CD8-positive, alpha-beta memory T cell (primary cell): ENCODE measurements at places on chromosomes 2 and 18. TPM values are rescaled to one million over a fixed set of nuclear protein-coding genes. Genes with fewer than 3 reads are reported as not detected.

GRCh38 chr18:31920277-31920676 lies 22.7 kb downstream of the TRAPPC8 start:
- no peaks in the 10 kb centered on the region for H3K27me3 ChIP-seq
- no peaks in the 10 kb centered on the region for H3K4me1 ChIP-seq
- H3K36me3 ChIP-seq, result peaks cover 10% of the 10 kb centered on the region
- DNase-seq, result no peak
- H3K27ac ChIP-seq, result no peak overlapping the region

DNA sequence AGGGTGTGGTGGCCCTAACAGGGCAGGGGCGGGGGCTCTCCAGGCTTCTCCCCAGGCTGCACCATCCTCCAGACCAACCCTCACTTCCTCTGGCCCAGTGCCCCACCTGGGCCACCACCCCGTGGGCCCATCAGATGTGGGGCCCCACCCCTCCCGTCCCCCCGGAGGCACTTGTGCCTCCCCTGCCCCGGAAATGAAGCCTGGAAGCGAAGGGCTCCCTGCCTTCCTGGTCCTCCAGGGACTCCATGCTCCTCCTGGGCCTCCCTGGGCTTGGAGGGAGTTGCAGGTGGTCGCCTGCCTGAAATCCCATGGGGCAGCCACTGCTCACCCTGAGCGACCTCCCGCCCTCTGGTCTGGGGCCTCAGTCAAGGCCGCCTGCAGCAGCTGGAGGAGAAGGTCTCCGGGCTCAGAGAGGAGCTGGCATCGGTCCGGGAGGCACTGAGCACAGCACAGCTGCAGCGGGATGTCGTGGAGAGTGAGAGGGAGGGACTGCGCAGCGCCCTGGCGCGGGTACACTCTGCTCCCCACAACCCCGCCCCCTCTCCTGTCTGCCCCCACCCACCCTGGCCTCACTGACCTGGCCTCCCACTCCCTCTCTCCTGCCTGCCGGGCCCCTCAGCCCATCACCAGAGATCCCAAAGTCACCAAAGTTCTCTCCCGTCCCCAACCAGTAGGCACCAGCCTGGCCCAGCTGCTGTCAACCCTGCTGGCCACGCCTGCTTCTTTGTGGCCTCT lies 28.0 kb downstream of the CROCC2 start:
- no peak for DNase-seq
- no peaks in the 10 kb centered on the region for H3K4me1 ChIP-seq
- no peak overlapping the region for H3K4me3 ChIP-seq
- H3K27me3 ChIP-seq, result no peaks in the 10 kb centered on the region
- no peaks in the 10 kb centered on the region for H3K36me3 ChIP-seq

DNA sequence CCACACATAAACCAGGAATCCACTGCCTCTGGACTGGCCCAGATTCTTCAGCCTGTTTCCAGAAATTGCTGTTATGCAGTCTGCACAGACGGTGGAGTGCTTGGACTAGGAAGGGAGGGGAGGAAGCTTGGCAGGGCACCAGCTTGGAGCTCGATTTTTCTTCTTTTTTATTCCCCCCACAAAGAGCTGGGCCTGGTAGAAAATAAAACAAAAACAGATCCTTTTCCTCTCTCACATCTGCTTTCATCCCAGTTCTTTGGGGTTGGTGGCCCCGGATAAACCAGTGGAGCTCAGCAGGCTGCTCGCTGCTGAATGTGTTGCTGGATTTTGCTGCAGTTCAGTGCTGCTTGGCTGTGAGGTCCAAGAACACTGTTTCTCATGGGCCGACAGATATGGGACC lies 16.0 kb downstream of the LRRTM1 start:
- H3K27me3 ChIP-seq, result no peaks in the 10 kb centered on the region
- no peak overlapping the region for H3K27ac ChIP-seq
- H3K36me3 ChIP-seq, result no peaks in the 10 kb centered on the region
- H3K4me1 ChIP-seq, result no peaks in the 10 kb centered on the region
- no peak overlapping the region for H3K4me3 ChIP-seq
- DNase-seq, result no peak

GRCh38 chr18:44659771-44660170 lies 20.9 kb upstream of the SETBP1 start:
- H3K4me3 ChIP-seq, result no peak overlapping the region
- H3K27ac ChIP-seq, result no peak overlapping the region
- no peaks in the 10 kb centered on the region for H3K27me3 ChIP-seq
- H3K4me1 ChIP-seq, result no peaks in the 10 kb centered on the region
- no peak for DNase-seq

The REG1B gene
- total RNA-seq, result not detected

The ATP6V1B1 gene
- total RNA-seq, result not detected

The CRYGC gene
- total RNA-seq, result not detected

DNA sequence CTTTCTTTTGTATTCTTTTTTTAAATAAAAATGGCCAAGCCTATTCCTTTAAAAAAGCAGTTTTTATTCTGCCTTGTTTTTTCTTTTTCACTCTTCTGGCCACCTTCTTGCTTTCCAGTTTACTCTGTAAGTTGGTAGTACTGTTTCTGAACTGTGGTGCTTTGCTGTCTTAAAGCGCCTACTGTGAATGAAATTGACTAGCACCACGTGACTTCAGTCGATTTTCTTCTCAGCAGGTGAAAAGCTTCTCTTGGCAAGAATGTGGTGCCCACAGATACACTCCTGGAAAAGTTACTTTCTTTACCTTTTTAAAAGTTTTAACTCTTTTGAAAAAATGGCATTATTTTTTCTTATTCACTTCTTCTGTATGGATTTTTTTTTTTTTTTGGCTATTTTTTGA lies 32.4 kb downstream of the DYNC1I2 start:
- H3K27me3 ChIP-seq, result no peaks in the 10 kb centered on the region
- H3K27ac ChIP-seq, result no peak overlapping the region
- H3K4me1 ChIP-seq, result no peaks in the 10 kb centered on the region
- no peak overlapping the region for H3K4me3 ChIP-seq
- H3K36me3 ChIP-seq, result peaks cover 6% of the 10 kb centered on the region
- no peak for DNase-seq

DNA sequence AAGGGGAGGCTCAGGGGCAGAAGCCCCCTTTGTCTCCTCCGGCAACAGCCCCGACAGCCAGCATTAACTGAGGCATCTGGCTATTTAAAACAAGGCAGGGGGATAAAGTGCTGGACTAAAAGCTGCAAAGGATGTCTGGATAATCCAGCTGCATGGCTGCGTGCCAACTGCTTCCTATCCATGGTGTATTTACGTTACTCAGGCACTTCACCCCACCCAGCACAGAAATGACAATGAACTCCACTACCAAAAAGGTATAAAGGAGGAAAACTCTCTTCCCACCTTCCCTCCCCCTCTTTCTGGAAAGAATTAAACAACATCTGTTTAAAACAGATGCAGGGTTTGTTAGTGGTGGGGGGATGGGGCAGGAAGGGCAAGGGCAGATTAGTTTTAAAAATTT lies 82.5 kb downstream of the SPRED2 start:
- H3K27ac ChIP-seq, result no peak overlapping the region
- H3K36me3 ChIP-seq, result no peaks in the 10 kb centered on the region
- no peaks in the 10 kb centered on the region for H3K27me3 ChIP-seq

- no peak overlapping the region for H3K4me3 ChIP-seq
- no peaks in the 10 kb centered on the region for H3K4me1 ChIP-seq
- H3K27ac ChIP-seq, result no peak overlapping the region
- H3K36me3 ChIP-seq, result no peaks in the 10 kb centered on the region
Observed at GRCh38 chr2:241179899-241180298, 8.6 kb upstream of the ANO7 start.

DNA sequence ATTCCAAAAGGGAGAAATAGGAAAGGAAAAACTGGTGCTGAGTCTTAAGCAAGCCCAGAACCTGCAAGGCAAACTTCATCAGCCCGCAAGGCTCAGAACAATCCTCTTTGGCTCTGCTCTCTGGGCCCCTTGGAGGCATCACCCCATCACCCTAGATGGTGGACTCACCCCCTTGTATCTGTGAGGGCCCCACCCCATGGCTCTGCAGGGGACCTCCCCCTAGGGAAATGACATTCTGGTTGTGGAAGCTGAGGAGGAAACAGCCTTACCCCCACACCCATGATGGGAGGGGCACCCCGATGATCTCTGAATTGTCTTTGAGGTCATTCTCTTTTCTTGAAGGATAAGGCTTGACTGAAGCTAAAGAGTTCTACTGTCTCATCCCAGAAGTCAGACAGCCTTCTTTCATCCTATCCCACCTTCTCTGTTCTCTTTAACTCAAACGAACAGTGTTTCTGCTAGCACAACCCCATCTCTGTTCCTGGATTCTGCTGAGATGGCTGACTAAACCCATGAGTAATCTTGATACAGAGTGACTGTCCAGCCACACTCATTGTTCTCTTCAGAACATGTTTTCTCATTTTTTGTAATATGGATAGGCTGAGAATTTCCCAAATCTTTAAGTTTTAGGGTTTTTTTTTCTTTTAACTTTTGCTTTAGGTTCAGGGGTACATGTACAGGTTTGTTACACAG lies 492.1 kb upstream of the MYT1L start:
- H3K27ac ChIP-seq, result no peak overlapping the region
- H3K4me3 ChIP-seq, result no peak overlapping the region
- no peak for DNase-seq

DNA sequence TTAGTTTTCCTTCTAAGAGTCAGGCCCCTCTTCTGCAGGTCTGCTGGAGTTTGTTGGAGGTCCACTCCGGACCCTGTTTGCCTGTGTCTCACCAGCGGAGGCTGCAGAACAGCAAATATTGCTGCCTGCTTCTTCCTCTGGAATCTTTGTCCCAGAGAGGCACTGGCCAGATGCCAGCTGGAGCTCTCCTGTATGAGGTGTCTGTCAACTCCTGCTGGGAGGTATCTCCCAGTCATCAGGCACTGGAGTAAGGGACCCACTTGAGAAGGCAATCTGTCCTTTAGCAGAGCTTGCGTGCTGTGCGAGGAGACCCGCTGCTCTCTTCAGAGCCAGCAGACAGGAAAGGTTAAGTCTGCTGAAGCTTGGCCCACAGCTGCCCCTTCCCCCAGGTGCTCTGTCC lies 4.8 kb downstream of the REG1B start:
- no peak for DNase-seq
- H3K4me3 ChIP-seq, result no peak overlapping the region
- H3K27me3 ChIP-seq, result no peaks in the 10 kb centered on the region

DNA sequence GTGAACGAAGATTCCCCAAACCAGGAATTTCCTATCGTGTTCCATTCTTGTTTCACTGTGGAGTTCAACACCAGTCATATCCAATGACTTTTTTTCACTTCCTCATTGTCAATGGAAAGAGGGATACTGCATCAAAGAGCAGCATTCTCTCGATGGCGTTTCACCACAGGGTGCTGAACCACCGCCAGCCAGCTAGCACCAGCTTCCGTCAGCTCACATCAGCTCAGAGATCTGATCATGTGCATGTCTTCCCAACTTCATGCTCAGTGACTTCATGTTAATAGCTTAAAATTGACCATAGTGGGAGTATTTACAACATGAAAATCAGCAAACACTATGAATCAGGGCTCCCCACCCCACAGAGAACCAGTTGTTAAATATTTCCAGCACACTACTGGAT lies 359.9 kb downstream of the TNS1 start:
- no peaks in the 10 kb centered on the region for H3K36me3 ChIP-seq
- no peak for DNase-seq
- no peaks in the 10 kb centered on the region for H3K27me3 ChIP-seq
- no peak overlapping the region for H3K4me3 ChIP-seq
- no peak overlapping the region for H3K27ac ChIP-seq

DNA sequence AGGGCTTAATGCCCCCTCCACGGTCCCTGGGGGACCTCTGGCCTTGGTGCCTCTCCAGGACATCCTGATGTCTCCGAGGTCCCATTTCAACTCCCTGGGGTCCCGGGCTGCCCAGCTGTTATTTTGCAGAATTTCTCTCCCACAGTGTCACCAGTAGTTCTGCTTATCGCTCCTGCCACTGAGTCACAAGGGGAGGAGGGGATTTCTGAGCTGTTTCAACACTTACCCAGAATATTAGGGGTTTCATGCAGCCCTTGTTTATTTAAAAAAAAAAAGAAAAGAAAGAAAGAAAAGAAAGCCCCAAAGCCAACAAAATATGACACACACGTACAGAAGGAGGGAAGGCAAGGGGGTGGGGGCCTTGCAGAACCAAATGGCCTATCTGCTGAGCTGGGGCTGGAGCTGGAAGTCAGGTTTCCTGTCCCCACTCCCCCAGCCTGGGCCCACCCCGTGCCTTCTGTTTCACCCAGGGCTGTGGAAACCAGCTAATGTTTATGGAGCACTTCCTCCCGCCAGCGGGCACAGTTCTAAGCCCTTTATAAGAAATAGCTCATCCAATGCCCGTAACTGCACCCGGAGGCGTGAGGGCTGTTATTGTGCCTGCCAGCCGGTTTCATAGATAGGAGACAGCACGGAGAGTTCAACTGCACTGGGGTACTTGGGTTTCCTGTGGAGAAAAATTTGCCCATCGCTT lies 8.4 kb upstream of the ARID5A start:
- H3K4me1 ChIP-seq, result peaks cover 62% of the 10 kb centered on the region
- H3K4me3 ChIP-seq, result peak overlapping the region; percentile 60
- H3K27ac ChIP-seq, result peak overlapping the region; percentile 16
- no peaks in the 10 kb centered on the region for H3K36me3 ChIP-seq
- peak; percentile 33 for DNase-seq
- H3K27me3 ChIP-seq, result no peaks in the 10 kb centered on the region

DNA sequence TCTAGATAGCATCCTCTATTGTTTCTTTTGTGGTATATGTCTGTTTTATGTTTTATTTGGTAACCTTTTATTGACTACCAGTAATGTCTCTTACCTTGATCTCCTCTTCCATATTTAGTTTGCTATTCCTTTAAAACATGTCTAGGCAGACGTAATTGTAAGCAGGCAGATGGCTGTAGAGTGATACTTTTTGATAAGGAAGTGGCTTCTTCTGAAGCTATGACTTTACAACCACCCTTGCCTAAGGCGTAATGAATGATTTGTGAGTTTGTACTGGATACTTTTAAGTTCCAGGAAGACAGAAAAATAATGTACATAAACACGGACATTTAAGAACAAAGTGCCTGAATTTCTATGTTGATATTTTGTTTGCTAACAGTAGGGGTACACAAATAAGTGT lies 85.6 kb downstream of the ZNF804A start:
- no peak overlapping the region for H3K4me3 ChIP-seq
- H3K27ac ChIP-seq, result no peak overlapping the region
- no peaks in the 10 kb centered on the region for H3K4me1 ChIP-seq
- no peak for DNase-seq
- H3K27me3 ChIP-seq, result no peaks in the 10 kb centered on the region
- no peaks in the 10 kb centered on the region for H3K36me3 ChIP-seq

GRCh38 chr2:231190531-231191197 lies 7.8 kb upstream of the ARMC9 start:
- no peak overlapping the region for H3K4me3 ChIP-seq
- DNase-seq, result no peak
- no peaks in the 10 kb centered on the region for H3K4me1 ChIP-seq

The GULP1 gene
- not detected for total RNA-seq

DNA sequence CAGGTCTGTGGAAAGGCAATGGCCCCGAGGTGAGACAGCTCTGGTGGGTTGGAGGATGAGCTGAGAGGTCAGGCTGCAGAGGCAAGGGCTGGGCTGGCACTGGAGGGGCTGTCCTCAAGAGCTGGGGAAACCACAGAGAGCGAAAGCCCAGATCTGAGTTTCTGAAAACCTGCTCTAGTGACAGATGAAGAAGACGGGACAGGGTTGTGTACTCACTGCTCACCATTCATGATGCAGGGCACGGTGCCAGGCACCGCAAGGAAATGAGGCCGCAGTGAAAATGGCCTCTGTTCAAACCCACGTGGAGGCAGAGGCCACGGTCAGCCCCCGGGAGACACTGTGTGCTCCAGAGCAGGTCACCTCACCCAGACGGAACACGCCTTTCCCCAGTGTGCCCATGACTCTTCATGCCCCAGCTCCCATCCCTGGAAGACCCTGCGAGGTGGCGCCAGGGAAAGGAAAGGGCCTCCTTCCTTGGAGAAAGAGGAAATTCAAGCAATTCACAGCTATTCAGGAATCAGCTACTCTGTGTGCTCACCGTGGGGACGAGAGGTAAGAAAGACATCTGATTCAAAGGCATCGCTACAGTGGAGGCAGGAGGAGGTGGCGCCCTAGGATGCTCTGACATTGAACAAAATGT lies 24.3 kb upstream of the ID2 start:
- H3K27me3 ChIP-seq, result no peaks in the 10 kb centered on the region
- H3K27ac ChIP-seq, result no peak overlapping the region
- no peaks in the 10 kb centered on the region for H3K36me3 ChIP-seq
- H3K4me1 ChIP-seq, result no peaks in the 10 kb centered on the region
